Activated T-helper 9 cell treated with anti-CD3 and anti-CD28 coated beads, Interleukin-2, amount 50 U/mL, for 16 hours (primary cell): ENCODE measurements at places on chromosomes 13 and 19.
A peak's percentile ranks its signal among the peaks of the same experiment; 100 is the strongest.

DNA sequence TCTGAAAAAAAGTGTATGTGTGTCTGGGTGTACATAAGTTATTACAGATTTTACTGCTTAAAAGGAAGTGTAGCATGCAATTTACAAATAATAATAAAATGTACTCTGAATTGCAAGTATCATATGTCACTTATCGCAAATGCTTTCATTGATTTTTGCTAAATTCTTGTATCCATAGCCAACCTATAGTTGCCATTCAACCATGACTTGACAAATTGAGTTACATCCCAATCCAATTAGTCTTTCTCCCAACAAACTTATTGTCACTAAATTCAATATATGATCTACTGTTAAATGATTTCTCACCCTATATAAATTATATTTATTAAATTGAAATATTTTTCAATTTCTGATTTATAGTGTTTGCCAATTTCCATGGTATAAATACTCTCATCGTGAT lies 17.3 kb upstream of the SUPT20H start:
- no peak for DNase-seq

GRCh38 chr19:35114353-35115176 lies 1.1 kb upstream of the FXYD3 start:
- DNase-seq, result peak; percentile 55

DNA sequence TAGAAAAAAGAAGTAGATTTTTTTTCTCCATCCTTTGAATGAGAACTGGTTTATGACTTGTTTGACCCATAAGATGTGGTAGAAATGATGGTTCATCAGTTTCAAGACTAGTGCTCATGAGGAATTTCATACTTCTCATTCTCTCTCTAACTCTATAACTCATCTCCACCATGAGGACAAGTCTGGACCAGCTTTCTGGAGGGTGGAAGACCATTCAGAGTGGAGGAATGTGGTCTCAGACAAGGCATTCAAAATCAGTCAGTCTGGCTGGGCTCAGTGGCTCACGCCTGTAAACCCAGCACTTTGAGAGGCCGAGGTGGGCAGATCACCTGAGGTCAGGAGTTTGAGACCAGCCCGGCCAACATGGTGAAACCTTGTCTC lies 3.5 kb upstream of the EID2 start:
- no peak for DNase-seq

GRCh38 chr19:7307590-7308218 lies 13.5 kb upstream of the INSR start:
- no peak for DNase-seq

DNA sequence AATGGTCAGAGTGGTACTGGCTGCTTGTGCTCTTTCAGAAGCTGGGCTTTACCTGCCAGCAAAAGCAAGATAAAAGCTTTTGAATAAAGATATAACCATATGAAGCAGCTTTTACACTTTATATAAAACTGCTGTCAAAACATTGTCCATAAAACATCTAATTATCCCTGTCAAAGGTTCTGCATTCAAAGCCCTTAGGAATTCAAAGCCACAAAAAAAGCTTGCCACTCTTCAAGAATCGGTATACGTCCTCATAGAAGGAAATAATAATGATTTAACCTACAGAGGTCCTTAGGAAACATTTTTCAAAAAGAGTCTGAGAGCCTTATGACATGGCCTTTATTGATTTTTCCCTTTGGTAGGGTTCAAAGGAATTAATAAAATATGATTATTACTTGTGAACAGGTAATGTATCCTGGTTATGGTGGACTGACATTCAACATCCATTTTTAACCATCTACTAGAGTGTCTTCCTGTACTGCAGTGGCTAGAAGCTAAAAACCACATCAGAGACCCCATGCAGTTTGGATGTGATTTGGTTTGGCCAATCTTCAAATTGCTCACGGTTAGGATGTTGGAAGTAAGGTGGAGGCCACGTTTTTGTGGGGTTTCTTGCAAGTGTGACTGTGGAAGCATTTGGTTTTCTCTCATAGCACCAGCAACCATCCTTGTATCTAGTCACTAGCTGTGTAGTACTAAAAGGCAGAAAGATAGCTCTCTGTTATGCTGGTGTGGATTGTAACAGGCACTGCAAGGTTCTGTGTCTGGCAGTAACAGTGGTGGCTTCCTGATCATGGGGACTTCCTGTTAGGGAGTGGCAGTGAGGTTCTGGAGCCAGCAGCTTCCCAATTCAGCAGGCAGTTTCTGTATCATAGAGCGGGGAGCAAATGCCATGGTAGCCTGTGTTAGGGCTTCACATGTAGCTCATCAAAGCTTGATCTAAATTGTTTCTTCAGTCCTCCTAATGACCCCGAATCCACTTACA lies 441.5 kb downstream of the DIAPH3 start:
- DNase-seq, result no peak

DNA sequence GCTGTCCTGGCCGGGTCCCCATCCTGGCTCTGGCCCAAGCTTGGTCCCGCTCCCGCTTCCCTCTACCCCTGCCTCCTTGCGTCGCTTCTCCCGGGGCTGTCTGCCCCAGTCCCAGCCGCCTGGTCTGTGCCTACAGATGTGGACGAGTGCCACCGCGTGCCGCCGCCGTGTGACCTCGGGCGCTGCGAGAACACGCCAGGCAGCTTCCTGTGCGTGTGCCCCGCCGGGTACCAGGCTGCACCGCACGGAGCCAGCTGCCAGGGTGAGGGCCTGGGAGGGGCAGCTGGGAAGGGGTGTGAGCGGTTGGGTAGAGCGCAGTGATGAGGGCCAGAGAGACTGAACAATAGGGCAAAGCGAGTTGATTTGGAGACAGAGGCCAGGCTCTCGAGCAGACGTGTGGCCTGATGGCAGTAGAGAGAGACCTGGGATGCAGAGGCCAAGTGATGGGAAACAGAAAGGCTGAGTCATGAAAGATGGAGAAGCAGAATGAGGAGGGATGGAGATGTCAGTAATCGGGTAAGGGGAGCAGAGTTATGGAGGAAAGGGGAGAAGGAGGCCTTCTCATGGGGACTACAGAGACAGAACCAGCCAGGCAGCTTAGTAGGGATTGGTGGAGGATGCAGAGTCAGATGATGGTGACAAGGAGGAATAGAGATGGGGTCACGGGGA lies 9.4 kb downstream of the LTBP4 start:
- DNase-seq, result peak; percentile 46

GRCh38 chr13:20466371-20466770 lies 59.3 kb downstream of the CRYL1 start:
- no peak for DNase-seq
